ENCODE measurements at places on chromosomes 5 and 9.

- peak; percentile 94 for DNase-seq
Observed at GRCh38 chr5:140664359-140665119, at the start of gene WDR55. Gene WDR55 (plus strand): TSS chr5:140664904. CDS start chr5:140664913, 9 bp downstream.

- no peak for DNase-seq
Observed at GRCh38 chr9:95360866-95361265, 43.4 kb upstream of the FANCC start.

DNA sequence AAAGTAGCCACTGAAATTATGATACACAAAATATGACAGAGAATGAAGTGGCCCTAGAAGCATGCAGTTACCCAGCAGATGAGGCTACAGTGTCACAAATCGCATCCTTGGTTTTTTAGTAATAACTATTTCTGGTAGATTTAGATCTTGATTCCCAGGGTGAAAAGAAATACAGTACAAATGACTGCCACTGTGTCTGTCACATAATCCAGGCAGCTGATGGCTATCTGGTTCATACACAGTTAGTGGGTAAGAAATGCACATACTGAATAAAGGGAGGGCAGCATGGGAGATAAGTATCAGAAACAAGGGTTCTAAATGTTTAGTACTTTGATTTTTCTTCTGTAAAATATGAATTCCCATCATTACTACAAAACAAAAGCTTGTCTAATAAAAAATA lies 41.5 kb downstream of the POC5 start:
- no peak for DNase-seq

GRCh38 chr5:125508225-125508624 lies 761.8 kb upstream of the ZNF608 start:
- DNase-seq = no peak

- DNase-seq = no peak
Observed at GRCh38 chr5:176517053-176517661, 20.0 kb downstream of the RNF44 start.

GRCh38 chr9:7729371-7730163 lies 70.0 kb downstream of the DMAC1 start:
- no peak for DNase-seq

DNA sequence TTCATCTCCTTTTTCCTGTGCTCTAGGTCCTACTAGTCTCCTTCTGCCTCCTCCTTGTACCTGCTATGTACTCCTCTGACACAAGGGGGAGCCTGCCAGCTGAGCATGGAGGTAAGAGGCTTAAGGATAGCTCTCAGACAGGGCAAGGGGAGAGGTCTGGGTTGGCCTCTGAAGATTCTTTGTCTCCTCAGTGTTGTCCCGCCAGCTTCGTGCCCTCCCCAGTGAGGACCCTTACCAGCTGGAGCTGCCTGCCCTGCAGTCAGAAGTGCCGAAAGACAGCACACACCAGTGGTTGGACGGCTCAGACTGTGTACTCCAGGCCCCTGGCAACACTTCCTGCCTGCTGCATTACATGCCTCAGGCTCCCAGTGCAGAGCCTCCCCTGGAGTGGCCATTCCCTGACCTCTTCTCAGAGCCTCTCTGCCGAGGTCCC lies 3.8 kb downstream of the CREB3 start:
- peak; percentile 49 for DNase-seq

DNA sequence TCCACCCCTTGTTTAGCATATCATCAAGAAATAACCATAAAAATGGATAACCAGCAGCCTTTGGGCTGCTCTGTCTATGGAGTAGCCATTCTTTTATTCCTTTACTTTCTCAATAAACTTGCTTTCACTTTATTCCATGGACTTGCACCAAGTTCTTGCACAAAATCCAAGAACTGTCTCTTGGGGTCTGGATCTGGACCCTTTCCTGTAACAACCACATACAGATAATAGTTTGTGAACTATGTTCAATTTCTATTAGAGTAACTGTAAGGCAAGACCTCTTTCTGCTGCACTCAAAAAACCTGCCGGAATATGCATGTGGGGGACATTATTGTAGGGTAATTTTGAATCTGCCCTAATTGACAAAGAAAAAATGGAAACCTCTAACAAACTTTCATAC lies 66.9 kb upstream of the TMEM215 start:
- no peak for DNase-seq

- DNase-seq = no peak
Observed at GRCh38 chr9:92661743-92662142, 8.2 kb downstream of the IPPK start.

DNA sequence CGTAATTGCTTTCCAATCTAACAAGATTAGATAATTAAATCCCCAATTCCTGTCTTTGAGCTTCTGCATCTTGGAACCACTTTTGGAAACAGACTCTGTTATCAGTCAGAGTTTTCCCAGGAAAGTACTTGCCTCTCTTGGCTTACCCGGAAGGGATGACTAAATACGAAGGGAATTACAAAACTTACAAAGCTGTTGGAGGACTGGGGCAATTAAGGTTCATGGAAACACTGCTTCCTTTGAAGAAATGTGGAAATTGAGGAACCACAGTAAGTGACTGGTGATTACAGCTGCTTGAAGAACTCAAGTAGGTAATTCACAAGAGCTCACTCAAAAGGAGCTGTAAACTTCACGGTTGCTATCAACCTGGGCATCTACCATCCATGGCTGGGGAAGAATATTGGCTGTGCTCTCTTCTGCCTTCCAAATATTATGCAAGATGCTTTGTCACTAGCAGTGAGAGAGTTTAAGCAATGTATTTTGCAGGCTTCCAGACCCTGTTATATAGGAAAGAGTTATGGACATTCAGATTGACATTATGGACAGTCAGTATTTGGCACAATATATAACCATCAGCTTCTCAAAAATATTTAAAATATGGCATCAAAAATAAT lies 104.6 kb upstream of the MAN2A1 start:
- DNase-seq = no peak

DNA sequence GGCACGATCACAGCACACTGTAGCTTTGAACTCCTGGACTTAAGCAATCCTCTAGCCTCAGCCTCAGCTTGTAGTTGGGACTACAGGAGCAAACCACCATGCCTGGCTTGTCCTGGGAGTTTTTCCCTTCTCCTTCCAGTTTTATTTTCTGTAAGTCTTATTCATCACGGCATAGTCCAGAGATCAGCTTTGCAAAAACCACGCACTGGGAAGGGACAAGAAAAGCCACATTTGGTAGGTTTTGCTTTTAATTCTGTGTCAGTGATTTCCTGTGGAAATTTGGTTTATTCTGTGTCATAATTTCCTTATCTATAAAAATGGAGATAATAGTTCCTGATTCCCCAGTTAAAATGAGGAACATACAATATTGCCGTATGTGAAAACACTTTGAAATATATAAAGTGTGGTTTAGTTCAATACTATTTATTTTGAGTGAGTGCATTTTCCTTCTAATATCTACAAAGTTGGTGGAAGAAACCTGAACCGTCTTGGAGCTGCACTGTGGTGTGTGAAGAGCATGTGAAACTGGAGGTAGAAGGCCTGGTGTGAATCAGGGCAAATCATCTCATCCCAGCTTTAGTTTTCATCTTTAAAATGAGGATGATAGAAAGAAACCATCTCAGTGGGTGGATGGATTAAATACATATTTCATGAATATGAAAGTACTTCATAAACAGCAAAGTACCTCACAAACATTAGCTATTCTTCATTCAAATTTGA lies 92.8 kb upstream of the ELL2 start:
- no peak for DNase-seq

DNA sequence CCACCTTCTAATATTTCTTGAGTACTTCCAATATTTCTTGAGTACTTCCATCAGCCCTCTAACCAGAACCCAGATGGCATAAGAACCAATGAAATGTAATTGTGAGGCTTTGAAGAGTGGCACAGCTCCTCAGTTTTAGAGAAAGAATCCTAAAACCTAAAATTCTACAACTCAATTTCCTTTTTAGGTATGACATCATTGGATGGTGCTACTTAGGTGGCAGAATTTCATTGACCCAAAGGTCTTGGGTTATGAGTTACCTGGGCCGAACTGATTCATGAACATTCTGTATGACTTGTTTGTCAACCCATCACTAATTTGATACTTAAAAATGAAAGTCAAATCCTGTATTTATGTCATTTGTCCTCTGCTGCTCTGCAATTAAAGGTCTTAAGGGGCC lies 13.1 kb downstream of the HMGCS1 start:
- DNase-seq = no peak

DNA sequence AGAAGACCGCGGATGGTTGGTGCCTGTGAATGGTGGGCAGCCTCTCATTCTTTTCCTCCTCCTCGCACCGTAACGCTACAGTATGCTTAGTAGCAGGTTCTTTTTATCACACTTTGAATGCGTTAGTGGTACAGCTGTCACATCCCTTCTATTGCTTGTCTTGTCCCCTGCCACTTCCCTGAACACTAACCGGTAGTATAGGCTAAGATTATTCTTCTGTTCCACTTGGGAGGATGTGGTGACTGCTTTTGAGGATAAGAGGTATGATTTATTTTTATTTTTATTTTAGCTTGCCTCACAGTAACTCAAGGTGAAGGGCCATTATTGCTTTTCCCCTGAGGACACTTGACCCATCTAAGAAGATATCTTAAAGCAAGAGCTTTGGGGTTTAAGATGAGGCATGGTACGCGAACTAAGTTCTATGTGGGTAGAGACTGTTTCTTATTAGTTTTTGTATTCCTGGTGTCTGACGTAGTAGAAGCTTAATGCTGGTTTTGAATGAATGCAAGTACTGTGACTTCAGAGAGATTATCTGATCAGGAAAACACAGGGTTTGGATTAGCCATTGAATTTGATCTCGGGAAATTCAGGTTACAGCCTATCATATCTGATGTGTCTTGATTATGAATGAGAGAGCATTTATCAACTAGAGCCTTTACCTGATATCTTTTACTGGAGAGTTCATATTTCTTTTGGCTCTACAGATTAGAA lies 951 bp downstream of the UNC13B start:
- DNase-seq = no peak

Data from activated T-cell treated with anti-CD3 and anti-CD28 coated beads for 1 hour (primary cell).